ENCODE measurements at places on chromosomes 1 and 21.

GRCh38 chr1:217647791-217648190 lies 16.6 kb downstream of the SPATA17 start:
- DNase-seq = no peak

- no peak for DNase-seq
These were observed 151.2 kb downstream of the OMA1 start for GRCh38 chr1:58395355-58395754.

- no peak for DNase-seq
These were observed 710 bp upstream of the PRPF3 start for GRCh38 chr1:150320667-150320978.

- no peak for DNase-seq
These were observed 25.3 kb downstream of the FTCD start for GRCh38 chr21:46129846-46130651.

- no peak for DNase-seq
These were observed 17.2 kb downstream of the ATP1A1 start for GRCh38 chr1:116390195-116390594.

Measured in stimulated activated CD4-positive, alpha-beta T cell treated with anti-CD3 and anti-CD28 coated beads, Interleukin-15, amount 100 ng/mL, for 1 hour (primary cell).